CD4-positive, alpha-beta T cell treated with Interleukin-17A for 4 hours (primary cell): ENCODE measurements at places on chromosomes 5 and 9.

- no peak for DNase-seq
Measured at GRCh38 chr5:36301858-36302603, at the start of gene RANBP3L. Gene RANBP3L (minus strand): TSS chr5:36301902. CDS start chr5:36301416, 486 bp downstream.

DNA sequence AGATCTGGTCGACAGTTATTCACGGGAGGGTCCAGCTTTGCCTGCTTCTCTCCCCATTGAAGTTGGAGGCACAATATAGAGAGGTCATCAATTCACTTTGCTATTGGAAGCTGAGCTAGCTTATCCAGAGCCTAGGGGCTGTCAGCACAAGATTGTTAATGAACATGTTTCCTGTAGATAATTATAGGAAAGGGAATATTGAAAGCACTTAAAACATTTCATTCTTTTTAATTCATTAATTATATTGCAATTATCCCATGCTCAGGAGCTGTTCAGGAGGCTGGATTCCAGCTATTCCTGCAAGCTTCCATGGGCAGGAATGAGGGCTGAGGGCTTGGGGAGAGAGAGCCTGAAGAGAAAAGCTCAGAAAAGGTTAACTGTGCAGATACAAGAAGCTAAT, 153.1 kb upstream of the BRINP1 start:
- DNase-seq, result no peak

- DNase-seq, result no peak
Measured at GRCh38 chr9:18689921-18690320, 216.0 kb downstream of the ADAMTSL1 start.

GRCh38 chr5:168327019-168327421, 35.6 kb downstream of the WWC1 start:
- DNase-seq, result no peak

DNA sequence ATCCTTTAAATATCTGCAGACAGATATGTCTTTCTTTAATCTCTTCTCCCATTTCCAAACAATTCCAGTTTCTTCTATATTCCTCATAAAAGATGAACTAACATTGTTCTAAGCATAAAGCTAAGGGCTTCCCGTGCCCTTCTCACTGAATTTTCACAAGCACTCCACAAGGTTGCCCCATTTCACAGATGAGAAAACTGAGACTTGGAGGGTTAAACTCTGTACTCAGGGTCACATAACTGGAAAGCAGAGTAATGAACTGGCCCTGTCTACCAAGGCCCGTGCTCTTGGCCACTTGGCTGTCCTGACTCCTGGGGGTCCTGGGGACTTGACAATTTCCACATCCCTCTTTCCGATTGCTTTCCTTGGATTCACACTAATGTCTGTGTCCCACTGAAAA, 25.3 kb downstream of the KLF9 start:
- no peak for DNase-seq

- no peak for DNase-seq
Measured at GRCh38 chr5:51039424-51040329, 343.6 kb upstream of the ISL1 start.

GRCh38 chr9:127717766-127718165, 1.9 kb downstream of the TTC16 start:
- DNase-seq, result no peak

DNA sequence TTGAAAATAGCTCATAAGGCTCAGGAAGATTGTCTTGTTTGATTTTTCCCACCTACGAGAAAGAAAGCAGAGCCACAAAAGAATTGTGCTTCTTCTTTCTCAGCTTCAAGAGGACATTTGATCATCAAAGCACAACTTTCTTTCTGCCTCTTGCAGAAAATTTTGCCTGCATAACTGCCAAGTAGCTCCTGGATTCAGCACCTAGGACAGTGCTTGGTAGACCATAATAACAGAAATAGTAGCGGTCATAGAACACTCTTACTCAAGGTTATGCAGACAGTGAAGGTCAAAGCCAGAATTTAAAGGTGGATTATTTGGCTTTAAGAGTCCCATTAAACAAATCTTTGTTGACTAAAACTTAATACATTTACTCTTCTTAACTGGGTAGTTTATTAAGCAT, 594.7 kb upstream of the CCNG1 start:
- no peak for DNase-seq

GRCh38 chr9:40927851-40928802, 200.4 kb downstream of the FOXD4L6 start:
- DNase-seq, result no peak

DNA sequence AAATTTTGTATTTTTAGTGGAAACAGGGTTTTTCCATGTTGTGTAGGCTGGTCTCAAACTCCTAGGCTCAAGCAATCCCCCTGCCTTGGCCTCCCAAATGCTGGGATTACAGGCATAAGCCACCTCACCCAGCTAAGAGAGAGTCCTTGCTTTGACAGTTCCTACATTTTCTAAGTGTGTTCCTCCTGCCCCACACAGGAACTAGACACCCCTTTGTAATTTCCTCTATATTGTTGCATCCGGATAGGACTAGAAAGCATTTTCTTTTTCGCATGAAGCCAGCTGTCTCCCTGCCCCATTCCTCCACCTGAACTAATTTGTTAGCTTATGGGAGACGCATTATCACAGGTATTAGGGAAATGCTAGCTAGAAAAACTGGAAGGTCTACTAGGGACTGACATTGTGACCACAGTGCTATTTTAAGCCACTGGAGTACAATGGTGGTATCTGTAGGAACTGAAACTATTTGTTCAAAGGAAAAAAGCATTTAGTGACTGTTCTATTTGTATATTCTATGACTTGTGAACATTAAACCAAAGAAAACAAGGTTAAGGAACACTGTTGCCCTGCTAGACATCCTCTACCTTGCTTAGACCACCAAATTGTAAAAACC, 214.1 kb downstream of the SMARCA2 start:
- no peak for DNase-seq

DNA sequence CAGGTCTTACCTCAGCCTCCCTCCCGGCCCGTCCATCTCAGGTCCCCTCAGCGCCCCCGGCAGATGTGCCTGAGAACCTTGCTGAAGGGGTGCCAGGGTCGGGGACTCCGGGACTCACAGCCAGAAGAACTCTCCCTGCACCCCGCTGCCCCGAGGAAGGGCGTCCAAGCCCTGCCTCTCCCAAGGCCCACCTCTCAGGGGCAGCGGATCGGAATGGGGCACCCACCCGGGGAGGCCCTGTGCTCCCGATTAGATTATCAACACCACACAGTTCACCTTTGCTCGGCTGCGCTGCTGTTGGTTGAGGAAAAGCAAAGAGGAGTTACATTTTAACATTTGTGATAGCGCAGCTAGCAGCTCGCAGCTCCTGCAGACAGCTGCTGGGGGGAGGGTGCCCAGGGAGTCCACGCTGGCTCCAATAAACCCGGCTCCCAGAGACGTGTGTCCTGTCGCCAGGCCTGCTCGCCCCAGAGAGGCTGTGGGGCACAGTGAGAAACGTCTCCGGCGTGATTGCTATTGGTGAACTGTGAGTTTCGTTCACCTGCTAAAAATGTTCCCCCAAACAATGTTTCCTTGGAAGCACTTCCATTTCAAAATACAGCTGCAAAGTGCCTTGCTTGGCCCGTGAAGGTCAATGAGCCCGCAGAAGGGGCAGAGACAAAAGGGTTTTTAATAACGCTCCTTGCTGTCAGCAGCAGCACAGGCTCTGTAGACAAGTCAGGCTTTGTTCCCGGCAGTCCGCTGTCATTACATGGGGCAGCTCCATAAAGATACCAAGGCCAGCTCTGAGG, 18.6 kb upstream of the SLC6A19 start:
- no peak for DNase-seq

DNA sequence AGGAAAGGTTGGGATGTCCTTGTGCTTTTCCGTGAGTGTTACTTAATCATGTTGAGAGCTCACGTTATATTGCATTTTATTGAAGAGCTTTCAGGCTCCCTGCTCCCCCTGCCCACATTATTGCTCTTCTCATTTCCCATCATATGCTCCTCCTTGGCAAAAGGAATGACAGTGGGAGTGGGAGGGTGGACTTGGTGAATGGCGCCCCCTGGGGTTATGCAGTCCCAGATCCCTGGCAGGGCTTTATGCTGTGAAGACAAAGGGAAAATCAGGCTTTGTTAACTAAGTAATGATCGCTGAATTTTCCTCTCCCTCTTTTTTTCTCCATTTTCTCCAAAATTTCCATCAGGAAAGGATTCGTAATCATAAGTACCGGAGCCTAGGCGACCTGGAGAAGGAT, 166.6 kb downstream of the SMARCA2 start:
- peak; percentile 44 for DNase-seq

DNA sequence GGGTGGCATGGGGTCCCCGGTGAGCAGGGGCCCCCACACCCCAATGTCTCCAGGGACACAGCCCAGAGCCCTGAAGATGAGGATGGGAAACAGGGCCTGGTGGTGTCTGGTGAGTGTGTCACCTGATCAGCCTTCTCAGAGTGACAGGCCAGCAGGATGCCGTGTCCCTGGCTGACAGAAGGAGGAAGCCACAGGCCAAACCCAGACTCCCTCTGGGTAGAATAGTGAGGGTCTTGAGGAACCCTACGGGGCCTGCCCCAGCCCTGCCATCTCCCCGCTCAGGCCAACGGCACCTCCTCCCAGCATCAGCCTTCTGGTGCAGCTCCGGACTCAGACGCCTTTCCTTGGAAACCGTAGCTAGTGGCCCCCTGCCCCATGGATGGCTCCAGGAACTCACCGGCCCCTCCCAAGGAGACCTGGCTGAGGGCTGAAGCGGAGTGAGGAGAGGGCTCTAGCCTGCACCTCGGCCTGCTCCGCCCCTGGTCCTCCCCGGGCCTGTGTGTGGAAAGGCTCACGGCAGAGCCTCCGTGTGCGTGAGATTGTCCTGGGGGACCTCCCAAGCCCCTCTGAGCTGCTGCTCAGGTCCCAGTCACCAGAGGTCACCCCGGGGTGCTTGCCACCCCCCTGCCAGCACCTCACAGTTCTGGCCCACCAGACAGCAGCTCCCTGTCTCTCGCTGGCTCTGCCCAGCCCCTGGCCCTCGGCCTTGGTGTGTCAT, 6.0 kb downstream of the RALGDS start:
- no peak for DNase-seq

- DNase-seq, result no peak
Measured at GRCh38 chr5:93606382-93606752, 23.3 kb downstream of the NR2F1 start.
